ENCODE measurements at places on chromosomes 6 and 20.

DNA sequence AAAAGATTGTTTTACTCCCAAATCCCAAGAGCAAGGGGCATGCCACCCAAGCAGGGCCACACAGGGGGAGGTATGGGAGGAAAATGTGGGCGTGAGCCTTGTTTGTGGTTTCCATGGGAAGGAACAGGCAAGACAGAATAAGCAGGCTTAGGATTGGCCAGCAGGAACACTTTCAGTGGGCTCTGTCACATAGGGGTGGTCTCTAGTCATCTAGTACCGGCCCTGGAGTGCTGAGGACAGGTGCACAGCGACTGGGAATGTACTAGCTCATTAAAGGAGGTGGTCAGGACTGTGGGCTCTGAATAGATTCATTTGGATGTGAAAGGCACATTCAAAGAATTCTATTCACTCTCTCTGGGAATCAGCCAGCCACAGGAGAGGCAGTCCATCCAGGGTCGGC, 175.6 kb downstream of the TBC1D7 start:
- DNase-seq = no peak

- no peak for DNase-seq
Measured at GRCh38 chr6:24536466-24536865, 41.7 kb downstream of the ALDH5A1 start.

DNA sequence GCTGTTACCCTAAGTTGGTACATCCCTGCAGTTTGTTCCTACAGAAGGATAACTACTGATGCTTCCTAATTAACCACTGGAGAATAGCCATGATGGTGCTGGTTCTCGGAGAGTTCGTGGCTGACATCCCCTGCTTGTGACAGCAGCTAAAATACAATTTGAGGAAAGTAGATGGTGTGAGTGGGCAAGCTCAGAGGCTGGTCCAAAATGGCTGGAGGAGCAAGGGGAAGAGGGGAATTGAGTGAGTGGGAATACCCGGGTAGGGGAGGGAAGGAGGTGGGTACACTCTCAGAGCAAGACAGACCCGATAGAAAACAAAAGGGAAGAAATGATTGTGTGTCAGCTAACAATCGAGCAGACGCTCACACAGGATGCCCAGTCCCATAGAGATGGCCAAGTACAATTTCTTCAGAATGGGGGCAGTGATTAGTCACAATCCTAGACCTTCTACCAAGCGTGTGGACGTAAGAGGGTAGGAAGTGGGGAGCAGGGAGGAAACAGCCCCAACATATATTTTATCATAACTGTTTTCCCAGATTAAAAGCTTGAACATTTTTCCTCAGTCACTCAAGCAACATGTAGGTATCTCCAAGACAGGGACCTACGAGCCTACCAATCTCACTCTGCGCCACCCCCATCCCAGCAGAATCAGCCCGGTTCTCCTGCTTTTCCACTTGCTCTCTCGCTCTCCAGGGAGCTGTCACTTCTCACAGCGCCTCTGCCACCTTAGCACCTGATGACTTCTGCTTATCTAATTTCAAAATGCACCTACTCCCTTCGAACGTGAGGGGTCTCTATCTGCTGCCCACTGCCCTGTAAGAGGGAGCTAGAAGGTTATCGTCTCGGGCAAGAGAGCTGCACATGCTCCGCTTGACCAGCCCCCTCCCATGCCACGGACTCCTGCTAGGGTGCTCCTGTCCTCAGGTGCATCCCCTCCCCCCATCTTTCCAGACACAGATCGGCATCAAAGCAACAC, 26.2 kb downstream of the RIPOR2 start:
- no peak for DNase-seq

GRCh38 chr6:23175391-23175790, 606.0 kb downstream of the HDGFL1 start:
- DNase-seq = no peak

DNA sequence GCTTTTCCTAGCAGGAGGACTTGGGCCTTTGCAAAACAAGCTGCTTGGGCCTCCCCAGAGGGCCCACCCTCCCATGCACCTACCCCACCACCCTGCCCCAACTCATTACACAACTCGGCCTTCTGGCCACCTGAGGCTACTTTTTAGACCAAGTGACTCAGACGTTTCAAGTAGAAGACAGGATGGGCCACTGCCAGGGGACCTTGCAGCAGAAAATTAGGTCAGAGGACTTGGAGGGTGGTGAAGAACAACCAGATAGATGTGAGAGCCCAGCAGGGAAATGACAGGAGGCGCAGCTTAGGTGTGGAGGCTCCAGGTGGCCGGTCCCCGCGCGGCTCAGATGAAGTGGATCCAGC, 1.4 kb downstream of the PPP1R3D start:
- DNase-seq = no peak

- no peak for DNase-seq
Measured at GRCh38 chr6:13653296-13653695, 38.2 kb downstream of the NOL7 start.

DNA sequence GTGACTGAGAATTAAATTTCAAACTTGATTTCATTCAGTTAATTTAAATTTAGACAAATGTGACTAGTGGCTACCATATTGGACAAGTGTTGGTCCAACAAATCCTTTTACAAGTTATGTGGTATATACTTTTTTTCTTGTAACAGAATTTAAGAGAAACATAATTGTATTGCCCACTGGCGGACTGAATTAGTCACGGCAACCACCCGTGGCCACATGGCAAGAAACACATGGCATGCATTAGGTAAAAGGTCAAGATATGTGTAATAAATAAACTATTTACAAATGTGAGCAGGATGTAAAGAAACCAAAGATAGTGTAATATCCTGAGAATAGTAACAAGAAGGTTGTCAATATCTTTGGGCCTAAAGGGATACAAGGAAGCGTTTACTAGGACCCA, 91.2 kb downstream of the LCA5 start:
- no peak for DNase-seq

Measured in lower lobe of right lung (tissue), 2 donors.